ENCODE measurements at places on chromosomes 4 and X.

DNA sequence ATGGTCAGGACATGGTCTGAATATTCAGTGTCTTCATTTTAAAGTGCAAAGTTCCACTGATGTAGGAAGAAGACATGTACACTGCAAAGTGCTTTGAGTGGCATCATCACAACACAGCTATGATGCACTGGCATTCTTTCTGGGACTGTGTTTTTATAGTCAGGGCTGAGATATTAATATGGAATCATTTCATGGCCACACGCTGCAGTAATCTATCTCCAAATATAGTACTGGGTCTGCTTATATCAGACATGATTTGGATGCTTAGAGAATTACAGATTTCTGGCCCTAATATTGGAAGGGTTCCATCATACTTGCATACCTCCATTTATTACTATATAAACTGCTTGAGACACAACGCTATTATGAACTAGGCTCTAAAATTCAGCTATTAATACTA, 1170.9 kb downstream of the NLGN4X start:
- H3K36me3 ChIP-seq, result no peaks in the 10 kb centered on the region
- no peak for DNase-seq
- no peak overlapping the region for H3K27ac ChIP-seq
- no peaks in the 10 kb centered on the region for H3K4me1 ChIP-seq

DNA sequence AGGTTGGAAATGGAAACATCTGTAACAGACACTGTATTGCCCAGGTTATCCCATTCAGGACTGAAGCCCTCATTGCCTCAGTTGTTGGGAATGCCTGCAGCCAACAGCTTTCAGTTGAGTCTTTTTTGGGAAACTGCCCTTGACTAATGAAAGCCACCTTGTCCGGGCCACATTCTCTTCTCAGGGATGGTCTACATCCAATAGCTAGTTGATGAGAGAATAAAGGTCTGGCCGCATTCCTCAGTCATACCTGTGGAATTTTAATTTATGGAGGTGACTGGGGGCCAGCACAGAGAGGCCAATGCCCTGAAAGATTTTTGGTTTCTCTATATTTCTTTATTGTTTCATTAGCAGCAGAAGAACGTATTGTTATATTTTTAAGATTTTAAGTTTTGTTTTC, 147.6 kb upstream of the MSX1 start:
- no peaks in the 10 kb centered on the region for H3K36me3 ChIP-seq
- H3K4me1 ChIP-seq, result no peaks in the 10 kb centered on the region
- H3K27ac ChIP-seq, result no peak overlapping the region
- H3K4me3 ChIP-seq, result no peak overlapping the region
- DNase-seq, result no peak

DNA sequence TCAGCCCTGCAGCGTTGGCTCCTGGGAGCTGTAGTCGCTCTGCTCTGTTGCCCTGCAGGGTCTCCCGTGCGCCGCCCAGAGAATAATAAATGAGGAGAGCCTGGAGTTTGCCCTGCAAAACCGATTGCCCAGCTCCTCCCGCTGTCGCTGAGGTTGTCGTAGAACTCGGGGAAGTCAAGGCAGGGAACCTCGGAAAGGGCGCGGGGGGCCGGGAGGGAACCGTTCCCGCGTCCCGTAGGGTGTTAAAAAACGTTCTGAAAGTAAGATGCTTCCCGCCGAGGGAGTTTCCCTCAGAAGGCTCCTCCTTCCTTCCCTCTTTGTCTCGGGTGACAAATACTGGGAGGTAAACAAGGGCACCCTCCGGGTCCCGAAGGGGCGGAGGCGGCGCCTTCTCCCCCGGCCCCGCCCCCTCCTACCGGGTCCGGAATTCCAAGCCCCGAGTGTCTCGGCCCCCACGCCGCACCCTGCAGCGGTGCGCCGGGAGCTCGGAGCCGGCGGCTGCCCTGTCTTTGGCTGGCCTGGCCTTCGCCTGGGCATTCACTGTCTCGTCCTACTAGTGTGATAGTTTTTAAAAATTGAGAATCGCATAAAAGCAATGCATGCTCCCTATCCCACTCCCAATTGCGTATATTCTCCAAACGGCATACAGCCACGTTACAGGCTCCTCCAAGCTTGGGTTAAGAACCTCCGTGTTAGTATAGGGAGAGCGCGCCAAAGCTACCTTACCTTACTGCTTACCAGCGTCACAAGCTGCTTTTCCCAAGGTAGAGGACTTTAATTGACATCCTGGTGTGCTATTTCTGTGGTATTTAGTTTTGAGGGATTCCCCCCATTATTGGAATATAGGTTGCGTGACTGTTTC, 964 bp upstream of the HMGB2 start:
- peak overlapping the region; percentile 100 for H3K4me3 ChIP-seq
- H3K4me1 ChIP-seq, result peaks cover 4% of the 10 kb centered on the region
- H3K27ac ChIP-seq, result peak overlapping the region; percentile 98
- H3K36me3 ChIP-seq, result no peaks in the 10 kb centered on the region
- DNase-seq, result peak; percentile 71

- H3K27me3 ChIP-seq, result no peaks in the 10 kb centered on the region
- no peak overlapping the region for H3K27ac ChIP-seq
- no peak for DNase-seq
- no peaks in the 10 kb centered on the region for H3K4me1 ChIP-seq
Measured at GRCh38 chr4:53508446-53508845, 82.8 kb downstream of the LNX1 start.

DNA sequence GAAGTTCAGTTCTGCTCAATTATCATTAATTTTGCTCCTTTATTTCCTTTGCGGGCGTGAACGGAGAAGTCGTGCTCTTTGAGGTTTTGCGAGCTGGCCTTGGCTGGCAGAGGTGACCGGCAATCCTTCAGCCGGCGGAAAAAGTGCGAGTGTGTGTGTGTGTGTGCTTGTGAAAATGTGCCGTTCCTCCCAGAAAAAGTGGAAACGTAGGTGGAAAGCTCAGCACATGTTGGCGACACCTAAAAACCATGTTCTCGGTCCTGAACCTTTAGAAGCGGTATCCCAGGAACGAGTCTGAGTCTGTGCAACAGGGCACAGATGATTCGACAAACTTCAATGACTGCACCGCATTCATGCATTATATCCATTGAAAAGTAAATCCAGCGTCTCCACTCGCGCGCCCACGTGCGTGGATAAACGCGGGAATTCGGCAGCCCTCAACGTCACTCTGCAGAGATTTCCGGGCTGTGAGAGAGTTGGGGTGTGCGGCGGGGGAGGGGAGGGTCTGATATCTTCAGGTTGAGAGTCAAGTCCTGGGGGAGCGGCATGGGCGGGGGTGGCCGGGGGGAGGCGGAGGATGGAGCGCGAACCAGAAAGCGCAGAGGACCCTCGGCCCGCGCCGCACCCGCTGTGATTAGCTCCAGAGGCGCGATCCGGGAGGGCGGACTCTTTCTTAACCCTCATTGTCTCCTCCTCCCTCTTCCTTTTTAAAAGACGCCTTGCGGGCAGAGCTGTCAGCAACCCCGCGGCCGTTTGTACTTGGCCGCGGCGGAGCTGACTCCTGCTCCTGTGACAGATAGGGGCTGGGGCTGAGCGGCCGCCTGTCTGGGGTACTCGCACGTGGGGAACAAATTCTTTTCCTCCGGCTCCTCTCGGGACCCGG, at the start of gene SHISA3:
TSS of gene SHISA3 (plus strand) at position 737 of the 883 bp plus-strand sequence. CDS start 569 bp downstream, outside the sequence.
- no peaks in the 10 kb centered on the region for H3K36me3 ChIP-seq
- DNase-seq, result no peak

DNA sequence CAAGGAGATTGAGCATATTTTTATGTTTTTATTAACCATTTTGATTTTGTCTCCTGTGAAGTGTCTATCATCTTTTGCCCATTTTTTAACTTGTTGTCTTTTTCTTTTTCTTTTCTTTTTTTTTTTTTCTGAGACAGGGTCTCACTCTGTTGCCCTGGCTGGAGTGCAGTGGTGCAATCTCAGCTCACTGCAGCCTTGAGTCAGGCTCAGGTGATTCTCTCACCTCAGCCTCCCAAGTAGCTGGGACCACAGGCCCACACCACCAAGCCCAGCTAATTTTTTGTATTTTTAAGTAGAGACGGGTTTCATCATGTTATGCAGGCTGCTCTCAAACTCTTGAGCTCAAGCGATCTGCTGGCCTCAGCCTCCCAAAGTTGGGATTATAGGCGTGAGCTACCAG, 4.6 kb upstream of the ADD1 start:
- no peak for DNase-seq
- H3K27ac ChIP-seq, result no peak overlapping the region
- peaks cover 28% of the 10 kb centered on the region for H3K36me3 ChIP-seq
- peaks cover 31% of the 10 kb centered on the region for H3K4me1 ChIP-seq
- H3K27me3 ChIP-seq, result no peaks in the 10 kb centered on the region
- no peak overlapping the region for H3K4me3 ChIP-seq

- no peaks in the 10 kb centered on the region for H3K27me3 ChIP-seq
- H3K27ac ChIP-seq, result no peak overlapping the region
- no peaks in the 10 kb centered on the region for H3K4me1 ChIP-seq
- no peak for DNase-seq
Measured at GRCh38 chr4:63817196-63817865, 591.9 kb downstream of the TECRL start.

DNA sequence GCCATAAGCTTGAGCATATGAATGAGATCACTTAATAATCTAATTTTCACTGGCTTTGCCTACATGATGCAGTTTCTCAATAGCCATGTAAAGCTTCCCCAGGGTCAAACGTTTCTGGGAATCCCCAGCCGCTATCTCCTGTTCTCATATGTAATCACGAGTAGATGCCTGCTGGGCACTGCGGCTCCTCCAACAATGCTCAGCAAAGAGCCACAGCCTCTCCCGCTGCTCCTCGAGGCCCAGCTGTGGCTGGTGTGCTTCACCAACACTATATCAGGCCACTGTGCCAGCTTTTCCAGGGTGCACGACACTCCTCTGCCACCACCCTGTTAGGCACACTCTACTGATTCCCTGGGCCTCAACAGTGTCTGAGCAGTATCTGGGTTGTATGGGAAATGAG, 78.3 kb upstream of the RASGEF1B start:
- no peak overlapping the region for H3K4me3 ChIP-seq
- H3K4me1 ChIP-seq, result no peaks in the 10 kb centered on the region
- no peak for DNase-seq
- no peaks in the 10 kb centered on the region for H3K36me3 ChIP-seq
- no peaks in the 10 kb centered on the region for H3K27me3 ChIP-seq
- H3K27ac ChIP-seq, result no peak overlapping the region

GRCh38 chrX:15451913-15452312, 41.2 kb downstream of the PIR start:
- no peak for DNase-seq
- H3K27me3 ChIP-seq, result peaks cover 31% of the 10 kb centered on the region
- no peaks in the 10 kb centered on the region for H3K36me3 ChIP-seq
- H3K4me1 ChIP-seq, result no peaks in the 10 kb centered on the region

DNA sequence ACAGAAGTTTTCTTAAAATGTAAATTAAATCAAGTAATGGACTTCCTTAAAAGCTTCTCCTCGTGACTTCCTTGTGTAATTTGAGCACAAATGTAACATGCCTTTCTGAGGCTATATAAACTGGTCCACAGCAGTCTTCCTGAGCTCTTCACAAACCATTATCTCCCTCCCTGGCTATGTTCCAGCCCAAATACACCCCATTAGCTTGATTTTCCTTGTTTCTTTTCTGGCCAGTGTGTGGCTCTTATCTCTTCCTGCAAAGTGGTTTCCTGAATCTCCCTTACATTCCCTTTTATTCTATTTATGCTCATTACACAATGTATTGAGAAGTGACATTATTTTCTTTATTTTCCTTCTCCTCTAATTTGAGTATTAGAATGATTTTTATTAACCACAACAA, 1085.3 kb upstream of the PCDH10 start:
- no peak overlapping the region for H3K27ac ChIP-seq
- peaks cover 3% of the 10 kb centered on the region for H3K36me3 ChIP-seq
- H3K4me3 ChIP-seq, result no peak overlapping the region
- no peaks in the 10 kb centered on the region for H3K27me3 ChIP-seq

DNA sequence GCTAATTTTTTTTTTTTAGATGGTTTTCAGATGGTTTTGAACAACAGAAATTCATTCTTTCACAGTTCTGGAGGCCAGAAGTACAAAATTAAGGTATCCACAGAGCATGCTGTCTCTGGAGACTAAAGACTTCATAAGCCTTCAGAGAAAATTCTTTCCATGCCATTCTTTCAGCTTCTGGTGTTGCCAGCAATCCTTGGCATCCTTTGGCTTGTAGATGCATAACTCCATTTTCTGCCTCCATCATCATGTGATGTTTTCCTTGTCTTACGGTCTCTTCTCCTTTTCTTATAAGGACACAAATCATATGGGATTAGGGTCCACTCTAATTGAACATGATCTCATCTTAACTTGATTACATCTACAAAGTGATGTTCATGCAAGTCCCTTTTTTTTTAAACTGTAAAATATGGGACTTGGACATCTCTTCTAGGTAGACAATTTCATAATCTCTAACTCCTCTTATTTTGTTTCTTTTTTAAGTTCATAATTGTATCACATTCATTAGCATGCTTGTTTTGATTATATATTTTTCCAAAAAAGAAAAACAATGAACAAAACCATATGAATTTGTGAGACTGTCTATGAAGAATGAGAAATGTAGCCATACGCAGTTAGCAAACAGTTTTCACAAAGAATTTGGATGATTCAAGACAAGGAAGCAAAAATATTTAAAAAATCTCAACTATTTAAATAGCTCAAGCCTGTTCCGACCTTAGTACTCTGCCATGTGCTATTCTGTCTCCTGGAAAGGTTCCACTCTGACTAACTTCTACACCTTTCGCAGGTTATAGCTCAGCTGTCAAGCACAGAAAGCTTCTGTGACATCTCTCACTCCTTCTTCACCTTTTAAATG, 53.1 kb upstream of the GIMD1 start:
- no peak overlapping the region for H3K4me3 ChIP-seq
- no peaks in the 10 kb centered on the region for H3K36me3 ChIP-seq
- H3K27me3 ChIP-seq, result no peaks in the 10 kb centered on the region
- H3K27ac ChIP-seq, result no peak overlapping the region
- no peak for DNase-seq
- H3K4me1 ChIP-seq, result no peaks in the 10 kb centered on the region

DNA sequence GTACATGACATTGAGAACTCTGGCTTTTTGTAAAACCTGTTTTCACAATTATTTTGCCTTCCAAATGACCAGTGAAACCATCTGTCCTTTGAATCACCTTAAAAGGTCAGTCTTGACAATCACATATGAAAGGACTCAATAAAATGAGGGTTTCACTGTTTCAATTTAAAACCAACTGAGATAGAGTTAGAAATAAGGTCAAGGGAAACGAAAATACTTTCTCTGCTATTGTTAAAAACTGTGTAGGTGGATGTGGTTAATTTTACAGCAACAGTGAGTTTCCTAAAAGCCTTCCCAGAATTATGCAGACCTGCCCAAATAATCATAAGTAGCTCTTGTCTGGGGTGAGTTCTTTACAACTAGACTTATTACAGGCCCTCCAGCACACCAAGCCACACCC, 839.9 kb downstream of the RAB28 start:
- DNase-seq, result no peak
- no peaks in the 10 kb centered on the region for H3K4me1 ChIP-seq
- no peaks in the 10 kb centered on the region for H3K36me3 ChIP-seq

GRCh38 chr4:170805352-170805751, 715.6 kb upstream of the AADAT start:
- no peaks in the 10 kb centered on the region for H3K4me1 ChIP-seq
- no peak overlapping the region for H3K4me3 ChIP-seq
- no peaks in the 10 kb centered on the region for H3K27me3 ChIP-seq
- H3K36me3 ChIP-seq, result no peaks in the 10 kb centered on the region
